ENCODE measurements at places on chromosomes 13 and 19.

DNA sequence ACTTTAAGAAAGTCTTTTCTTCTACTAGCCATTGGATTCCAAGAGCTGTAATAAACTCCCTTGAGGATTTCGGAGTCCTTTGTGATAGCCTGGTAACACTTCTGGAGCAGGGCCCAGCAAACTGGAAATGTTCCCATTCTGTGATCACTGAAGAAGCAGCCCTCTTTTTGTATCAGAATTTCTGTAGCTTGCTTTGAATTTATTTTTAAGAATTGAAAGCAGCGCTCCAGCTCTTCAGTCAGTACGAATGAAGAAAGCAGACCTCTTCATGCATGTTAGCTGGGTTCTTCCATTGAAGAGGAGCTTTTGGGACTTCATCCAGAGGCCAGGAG, 141.5 kb downstream of the AKAP11 start:
- DNase-seq, result no peak

- DNase-seq, result no peak
These were observed 21.0 kb upstream of the NDFIP2 start for GRCh38 chr13:79459906-79460305.

DNA sequence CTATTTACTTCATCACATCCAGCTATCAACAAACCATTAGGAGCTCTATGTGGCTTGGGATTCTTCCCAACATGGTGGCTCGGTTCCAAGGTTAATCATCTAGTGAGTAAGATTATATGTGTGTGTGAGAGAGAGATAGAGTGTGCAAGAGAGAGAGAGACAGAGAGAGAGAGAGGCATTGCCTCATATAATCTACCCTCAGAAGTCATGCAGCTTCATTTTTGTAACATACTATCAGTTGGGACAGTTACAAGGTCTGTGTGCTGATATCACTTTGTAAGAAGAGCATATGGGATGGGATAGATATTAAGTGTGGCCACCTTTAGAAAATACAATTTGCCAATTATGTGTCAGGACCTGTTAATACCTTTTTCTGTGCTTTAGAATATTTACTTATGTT, 104.1 kb downstream of the NDFIP2 start:
- DNase-seq, result no peak

DNA sequence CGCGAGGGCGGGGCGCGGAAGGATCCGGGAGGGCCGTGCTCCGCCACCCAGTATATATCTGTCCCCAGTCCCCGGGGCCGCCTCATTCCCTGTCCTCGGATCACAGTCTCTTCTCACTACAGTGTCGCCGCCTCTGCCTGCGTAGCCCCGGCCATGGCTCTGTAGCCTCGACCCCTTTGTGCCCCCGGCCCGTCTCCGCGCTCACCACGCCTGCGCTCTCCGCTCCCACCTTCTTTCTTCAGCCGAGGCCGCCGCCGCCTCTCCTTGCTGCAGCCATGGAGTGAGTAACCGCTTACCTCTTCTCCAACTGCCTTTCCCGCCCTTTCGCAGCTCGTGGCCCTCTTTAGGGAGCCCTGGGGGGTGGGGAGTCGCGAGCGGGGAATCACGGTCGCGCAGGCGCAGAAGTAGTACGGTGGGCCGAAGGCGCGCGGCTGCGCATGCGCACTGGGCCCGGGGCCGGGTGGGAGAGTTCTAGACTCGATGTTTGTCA, at the start of the genes ATF5 and NUP62:
Gene ATF5 (plus strand): TSS at position 85 of the 490 bp plus-strand sequence. CDS start 1,646 bp downstream, outside the sequence.
Gene NUP62 (minus strand): TSS at position 384 of the 490 bp plus-strand sequence. CDS start 19,697 bp downstream, outside the sequence.
- DNase-seq, result no peak

DNA sequence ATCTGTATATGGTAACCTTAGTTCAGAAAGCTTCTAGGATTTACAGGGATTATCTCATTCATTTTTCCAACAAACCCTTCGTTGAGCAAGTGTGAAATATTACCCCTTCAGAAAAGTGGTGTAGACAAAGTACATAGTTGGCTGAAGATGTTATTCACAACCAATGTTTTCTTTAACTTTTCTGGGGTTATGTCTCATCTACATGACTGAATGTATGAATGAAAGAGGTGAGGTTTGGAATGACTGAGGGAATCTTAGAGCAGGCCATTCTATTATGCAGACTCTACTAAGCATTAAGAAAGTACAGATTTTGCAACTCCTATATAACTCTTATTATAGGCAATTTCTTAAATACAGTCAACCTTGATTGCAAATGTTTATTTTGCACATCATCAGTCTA, 167.2 kb downstream of the NDFIP2 start:
- DNase-seq, result no peak

GRCh38 chr13:41917641-41918040, 43.3 kb downstream of the VWA8 start:
- DNase-seq, result no peak

GRCh38 chr19:55590617-55591016, 8.7 kb downstream of the FIZ1 start:
- DNase-seq, result no peak

- DNase-seq, result no peak
These were observed 46.4 kb upstream of the SHKBP1 start for GRCh38 chr19:40530091-40530901.

- DNase-seq, result no peak
These were observed 52.9 kb upstream of the GPR12 start for GRCh38 chr13:26813321-26813979.

DNA sequence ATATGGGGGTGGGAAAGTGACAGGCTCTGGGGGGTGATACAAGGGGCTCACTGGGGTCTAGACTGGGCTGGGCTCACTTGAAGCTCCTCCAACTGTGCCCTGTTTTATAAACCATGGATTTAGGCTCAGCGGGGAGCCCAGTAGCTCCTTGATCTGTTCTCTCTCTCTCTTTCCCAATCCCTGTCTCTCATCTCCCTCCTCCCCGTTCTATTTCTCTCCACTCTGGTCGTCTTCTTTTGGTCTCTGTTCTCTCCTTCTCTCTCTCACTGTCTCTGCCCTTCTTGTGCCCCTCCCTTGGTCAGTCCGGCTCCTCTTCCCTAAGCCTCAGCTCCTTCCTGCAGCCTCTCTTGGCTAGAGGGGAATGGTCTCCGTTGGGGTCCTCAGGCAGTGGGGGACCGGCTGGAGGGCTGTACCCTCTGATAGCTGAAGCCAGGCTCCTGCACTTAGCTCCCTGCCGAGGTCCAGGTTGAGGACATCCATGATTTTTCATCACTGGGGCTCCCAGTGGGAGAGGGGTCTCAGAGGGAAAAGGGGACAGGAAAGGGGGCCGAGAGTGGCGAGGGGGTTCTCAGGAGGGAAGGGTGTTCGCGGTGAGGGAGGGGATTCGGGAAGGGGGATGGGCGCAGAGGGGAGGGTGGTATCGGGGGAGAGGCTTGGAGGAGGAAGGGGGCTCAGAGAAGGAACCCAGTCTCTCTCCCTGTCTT, 8.5 kb downstream of the UNC13A start:
- no peak for DNase-seq

DNA sequence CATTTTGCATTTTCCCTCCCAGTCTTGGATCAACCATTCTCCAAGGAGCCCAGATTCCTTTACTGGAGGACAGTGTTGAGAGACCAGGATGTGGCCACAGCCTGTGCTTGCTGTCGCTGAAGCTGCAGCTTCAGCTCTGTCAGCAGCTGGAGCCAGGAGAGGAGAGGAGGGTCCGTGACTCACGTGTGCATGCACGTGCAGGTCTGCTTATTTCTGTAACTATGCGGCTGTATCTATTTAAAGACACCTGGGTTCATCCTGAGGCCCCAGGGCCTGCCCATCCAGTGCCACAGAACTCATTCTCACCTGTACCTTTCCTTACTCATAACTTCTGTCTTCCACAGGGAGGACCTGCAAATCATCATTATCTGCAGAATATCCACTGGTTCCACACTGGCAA, 8.2 kb upstream of the LAMP1 start:
- DNase-seq, result no peak

- no peak for DNase-seq
These were observed 4.1 kb downstream of the SPACA6 start for GRCh38 chr19:51697169-51697776.

DNA sequence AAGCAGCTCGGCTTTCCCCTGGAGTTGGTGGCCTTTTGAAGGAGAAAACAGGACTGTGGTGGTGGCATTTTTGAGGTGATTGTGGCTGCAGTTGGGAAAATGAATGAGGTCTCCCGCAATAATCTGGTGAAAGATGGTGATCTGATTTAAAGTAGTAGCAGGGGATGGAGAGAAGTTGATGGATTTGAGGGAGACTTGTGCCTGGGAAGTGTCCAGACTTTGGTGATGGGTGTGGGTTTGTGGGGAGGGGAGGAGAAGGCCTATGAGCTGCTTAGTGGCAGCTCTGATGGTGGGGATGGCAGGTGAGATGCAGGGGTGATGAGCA, 4.0 kb upstream of the EPN1 start:
- no peak for DNase-seq

DNA sequence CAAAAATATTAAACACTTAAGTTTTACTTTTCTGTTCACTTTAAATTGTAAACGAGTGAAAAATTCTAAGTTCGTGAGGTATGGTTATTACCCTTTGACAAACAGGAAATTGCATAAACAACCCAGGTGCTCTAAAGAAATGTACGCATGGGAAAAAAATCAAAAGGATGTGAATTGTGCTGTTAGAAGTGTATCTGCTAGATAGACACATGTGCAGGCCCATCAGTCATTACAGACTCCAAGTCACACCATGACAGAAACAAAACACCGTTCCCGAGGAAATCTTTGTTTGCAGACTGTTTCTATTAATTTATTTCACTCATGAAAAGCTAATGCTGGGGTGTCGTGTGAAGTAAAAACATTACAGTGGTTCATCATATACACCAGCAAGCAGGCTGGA, 17.0 kb upstream of the DOCK9 start:
- no peak for DNase-seq

DNA sequence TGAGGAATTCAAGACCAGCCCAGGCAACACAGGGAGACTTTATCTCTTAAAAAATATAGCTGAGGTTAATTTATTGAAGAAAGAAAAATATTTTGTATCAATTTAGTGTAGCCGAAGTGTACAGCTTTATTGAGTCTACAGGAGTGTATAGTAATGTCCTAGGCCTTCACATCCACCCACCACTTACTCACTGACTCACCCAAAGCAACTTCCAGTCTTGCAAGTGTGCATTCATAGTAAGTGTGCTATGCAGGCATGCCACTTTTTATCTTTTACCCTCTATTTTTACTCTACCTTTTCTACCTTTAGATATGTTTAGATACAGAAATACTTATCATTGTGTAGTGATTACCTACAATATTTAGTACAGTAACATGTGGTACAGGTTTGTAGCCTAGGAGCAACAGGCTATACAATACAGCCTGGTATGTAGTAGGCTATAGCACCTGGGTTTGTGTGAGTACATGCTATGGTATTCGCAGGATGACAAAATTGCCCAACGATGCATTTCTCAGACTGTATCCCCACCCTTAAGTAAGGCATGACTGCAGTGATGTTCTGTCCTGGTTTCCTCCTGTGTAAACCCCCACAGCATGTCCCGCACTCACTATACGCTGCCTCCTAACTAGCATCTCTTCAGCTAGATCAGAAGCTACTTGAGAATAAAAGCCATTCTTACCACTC, 15.3 kb upstream of the ATP12A start:
- DNase-seq, result no peak

DNA sequence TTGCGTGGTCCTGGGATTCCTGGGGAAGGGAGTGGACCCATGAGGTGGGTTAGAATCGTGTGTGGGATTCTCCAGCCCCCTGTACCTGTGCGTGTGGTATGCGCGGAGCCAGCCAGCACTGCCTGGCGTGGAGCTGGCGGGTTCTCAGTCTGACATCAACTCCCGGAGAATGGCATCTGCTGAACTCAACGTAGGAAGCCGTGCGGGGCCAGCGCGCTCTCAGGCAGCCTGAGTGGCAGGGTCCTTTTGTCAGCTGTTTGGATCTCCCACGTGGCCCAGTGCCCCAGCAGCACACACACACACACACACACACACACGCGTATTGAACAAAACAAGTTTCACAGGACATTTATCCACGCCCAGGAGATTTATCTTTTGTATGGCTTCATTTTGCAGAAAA, 28.1 kb downstream of the ATP4B start:
- no peak for DNase-seq

GRCh38 chr19:17415121-17415520, 4.7 kb upstream of the MVB12A start:
- DNase-seq, result no peak

- peak; percentile 82 for DNase-seq
These were observed 152.5 kb downstream of the IER2 start for GRCh38 chr19:13302526-13303270.

GRCh38 chr13:72839831-72840426, 58.0 kb downstream of the PIBF1 start:
- no peak for DNase-seq

- DNase-seq, result peak; percentile 93
These were observed 6.2 kb downstream of the HRC start for GRCh38 chr19:49148784-49149651.

- DNase-seq, result no peak
These were observed 38.4 kb upstream of the RAP2A start for GRCh38 chr13:97395447-97396136.

- DNase-seq, result no peak
These were observed 44.7 kb downstream of the TPT1 start for GRCh38 chr13:45296259-45296658.

Data from cerebellar nuclear complex (tissue), 1 donor.